ENCODE measurements at places on chromosomes 5 and 9.

DNA sequence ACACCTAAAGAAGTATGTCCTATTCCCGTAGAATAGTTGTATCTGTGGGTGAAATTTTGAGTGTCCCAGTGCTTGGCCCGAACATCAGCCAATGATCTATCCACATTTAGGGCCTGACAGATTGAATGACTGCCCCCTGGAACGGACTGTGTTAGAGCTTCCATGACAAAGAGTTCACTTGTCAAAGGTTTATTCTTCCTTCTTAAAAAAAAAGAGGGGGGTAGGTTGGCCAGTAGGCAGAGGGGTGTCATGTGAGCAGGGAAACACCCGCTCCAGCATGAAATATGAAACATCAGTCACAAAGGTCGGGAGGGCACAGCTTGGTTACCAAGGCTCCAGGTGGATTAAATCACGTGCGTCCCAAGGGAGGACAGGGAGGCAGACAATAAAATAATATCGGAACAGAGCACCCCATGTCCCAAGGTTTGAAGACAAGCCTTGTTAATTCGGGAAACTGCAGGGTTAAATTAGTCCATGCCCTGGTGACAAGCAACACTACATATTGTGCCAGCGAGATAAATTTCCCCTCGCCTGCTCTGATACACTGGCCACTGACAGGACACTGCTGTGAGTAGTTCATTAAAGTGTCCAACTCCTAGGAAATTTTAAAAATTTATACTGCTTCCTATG is 401.2 kb downstream of the IRX1 start:
- DNase-seq, result no peak

GRCh38 chr5:57770039-57770438 is 287.4 kb upstream of the ACTBL2 start:
- no peak for DNase-seq

DNA sequence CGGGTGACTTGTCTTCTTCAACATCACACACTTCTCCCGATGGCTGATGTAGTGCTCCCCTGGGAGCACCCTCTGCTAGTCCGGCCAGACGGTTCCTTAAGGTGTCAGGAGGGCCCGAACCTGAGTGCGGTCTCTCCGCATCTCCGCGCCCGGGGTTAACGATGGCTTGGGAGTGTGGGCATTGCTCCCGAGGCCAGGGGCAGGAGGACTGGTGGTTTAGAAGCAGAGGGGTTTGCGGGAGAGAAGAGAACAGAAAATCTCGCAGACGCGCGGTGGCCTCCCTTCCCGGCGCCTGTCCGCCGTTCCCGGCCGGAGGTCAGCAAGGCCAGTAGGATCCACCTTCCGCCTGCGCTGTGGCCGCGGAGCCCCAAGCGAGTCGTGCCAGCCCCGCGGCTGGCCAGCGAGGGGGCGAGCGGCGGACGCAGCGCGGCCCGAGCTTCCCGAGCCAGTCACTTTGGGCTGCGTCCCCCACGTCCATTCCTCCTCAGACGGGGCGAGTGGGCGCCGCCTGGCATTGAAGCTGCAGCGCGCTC is 700 bp downstream of the CDO1 start:
- DNase-seq, result no peak

- DNase-seq, result no peak
Observed at GRCh38 chr9:133276923-133277322, 1.9 kb upstream of the ABO start.

DNA sequence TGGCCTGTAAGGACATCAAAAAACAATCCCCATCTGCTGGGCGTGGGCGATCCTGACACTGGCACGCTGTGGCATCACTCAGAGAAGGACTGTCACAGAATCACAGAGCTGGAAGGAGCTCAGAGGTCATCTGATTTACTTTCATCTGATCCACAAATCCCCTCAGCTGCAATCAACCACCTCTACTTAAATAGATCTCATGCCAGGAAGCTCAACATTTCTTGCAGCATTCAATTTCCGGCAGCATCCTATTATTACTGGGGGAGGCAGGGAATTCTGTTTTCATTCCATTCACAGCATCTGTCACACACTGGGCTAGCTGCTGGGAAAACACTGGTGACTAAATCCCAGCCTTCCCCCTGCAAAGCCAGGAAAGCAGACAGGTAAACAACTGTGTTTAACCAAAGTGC is 38.3 kb downstream of the RETREG1 start:
- DNase-seq, result peak; percentile 29

GRCh38 chr5:15993334-15993733 is 186.3 kb downstream of the MARCHF11 start:
- peak; percentile 62 for DNase-seq

DNA sequence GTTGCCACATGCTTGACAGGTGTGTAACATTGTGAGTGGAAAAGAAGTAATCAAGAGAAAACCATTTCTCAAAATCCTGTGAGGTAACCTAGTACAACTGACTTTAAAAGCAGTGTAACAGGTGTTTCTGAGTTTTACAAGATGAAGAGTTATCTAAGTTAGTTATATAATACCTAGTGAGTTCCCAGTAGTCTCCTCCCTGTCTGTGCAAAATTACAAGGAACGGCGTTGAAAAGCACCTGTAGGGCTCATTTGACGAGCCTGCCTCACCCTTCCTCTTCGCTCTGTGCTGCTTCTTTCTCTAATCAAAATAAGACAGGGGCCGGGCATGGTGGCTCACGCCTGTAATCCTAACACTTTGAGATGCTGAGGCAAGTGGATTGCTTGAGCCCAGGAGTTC is 132.9 kb upstream of the SLC30A5 start:
- DNase-seq, result no peak
